HT1080 (cell line): ENCODE measurements at places on chromosomes 1 and 21.

- no peak for DNase-seq
Observed at GRCh38 chr1:116743535-116743934, 10.7 kb upstream of the CD2 start.

- peak; percentile 34 for DNase-seq
Observed at GRCh38 chr1:2044510-2045319, 5.5 kb upstream of the PRKCZ start.

GRCh38 chr1:22387919-22388580, 63.6 kb upstream of the ZBTB40 start:
- no peak for DNase-seq

DNA sequence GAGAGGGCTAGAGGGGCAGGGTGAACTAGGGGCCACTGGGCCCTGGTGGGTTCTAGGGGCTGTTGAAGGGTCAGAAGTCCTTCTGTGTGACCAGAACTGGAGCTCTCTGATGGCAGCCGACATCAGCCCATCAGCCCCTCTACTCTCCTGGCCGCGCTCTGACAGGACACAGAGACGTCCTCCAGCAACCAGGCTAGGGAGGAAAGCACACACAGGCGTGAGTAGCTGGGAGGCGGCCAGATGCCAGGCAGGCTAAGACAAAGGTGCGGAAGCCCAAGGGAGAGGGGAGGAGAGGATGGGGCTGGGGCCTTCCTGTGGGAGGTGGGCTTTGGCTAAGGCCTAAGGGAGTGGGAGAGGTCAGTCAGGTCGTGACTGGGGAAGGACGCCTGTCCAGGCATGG, 50.8 kb downstream of the OLFML2B start:
- DNase-seq, result no peak

DNA sequence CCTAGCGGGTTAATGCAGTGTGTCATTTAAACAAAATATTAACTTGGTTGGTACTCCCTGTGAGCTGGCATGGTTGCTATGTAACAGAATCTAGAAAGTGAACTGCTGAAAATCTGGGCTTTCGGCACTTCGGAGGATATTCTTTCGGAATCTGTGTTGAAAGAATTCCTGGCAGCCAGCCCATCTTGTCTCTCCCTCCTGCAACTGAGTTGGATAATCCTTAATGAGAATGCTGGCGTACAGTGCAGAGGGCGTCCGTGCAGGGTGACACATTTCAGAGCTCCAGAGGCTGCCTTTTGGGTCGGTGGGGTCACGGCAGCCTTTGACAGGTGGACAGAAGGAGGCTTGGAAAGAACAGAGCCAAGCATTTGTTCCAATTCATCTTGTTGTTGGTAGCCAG, 3.7 kb downstream of the KAZN start:
- no peak for DNase-seq

- DNase-seq, result no peak
Observed at GRCh38 chr1:48790397-48790796, 13.7 kb upstream of the BEND5 start.
